Left hindlimb (tissue), 1 donor: ENCODE measurements at places on chromosomes 11 and 22.

DNA sequence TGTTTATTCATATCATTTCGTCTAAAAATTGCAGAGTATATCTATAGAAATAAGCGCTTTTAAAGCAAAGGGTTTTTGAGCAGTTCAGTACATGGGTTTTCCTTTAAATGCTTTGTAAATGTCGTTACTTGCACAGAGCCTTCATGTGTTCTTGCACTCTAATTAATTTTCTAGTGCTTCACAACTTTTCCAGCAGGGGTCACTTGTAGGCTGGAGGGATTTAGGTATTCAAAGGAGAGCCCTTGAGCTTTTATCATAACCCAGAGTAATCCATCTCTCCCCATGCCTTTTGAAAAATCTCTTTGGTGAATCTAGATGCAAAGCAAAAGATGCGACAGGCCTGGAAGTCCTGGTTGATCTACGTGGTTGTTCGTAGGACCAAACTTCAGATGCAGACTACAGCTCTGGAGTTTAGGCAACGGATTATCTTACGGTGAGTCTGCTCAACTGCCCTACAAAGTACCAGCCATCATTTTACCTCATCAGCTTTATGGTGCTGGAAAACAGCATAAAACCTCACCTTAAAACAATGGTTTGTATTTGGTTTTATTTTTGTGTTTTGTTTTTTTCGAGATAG is 60.4 kb downstream of the SFI1 start:
- DNase-seq: no peak

DNA sequence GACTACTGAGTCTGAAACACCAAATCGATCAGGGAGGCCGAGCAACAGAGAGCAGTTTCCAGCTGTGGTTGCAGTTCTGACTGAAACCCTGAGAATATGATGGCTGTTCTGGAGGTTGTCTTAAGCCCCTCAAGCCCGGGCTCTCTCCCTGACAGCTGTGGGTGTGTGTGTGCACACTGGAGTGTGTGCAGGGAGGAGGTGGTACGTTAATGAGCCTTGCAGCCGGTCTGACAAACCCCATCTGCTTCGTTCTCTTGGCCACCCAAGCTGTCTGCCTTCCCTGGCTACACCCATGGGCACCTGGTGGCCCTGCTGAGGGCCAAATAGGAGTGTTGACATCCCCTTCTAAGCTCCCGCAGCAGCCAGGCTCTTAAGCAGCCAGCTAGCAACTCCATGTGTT is 189.8 kb downstream of the KIRREL3 start:
- DNase-seq: no peak

GRCh38 chr11:102121329-102121728 is 11.1 kb downstream of the YAP1 start:
- DNase-seq: no peak

DNA sequence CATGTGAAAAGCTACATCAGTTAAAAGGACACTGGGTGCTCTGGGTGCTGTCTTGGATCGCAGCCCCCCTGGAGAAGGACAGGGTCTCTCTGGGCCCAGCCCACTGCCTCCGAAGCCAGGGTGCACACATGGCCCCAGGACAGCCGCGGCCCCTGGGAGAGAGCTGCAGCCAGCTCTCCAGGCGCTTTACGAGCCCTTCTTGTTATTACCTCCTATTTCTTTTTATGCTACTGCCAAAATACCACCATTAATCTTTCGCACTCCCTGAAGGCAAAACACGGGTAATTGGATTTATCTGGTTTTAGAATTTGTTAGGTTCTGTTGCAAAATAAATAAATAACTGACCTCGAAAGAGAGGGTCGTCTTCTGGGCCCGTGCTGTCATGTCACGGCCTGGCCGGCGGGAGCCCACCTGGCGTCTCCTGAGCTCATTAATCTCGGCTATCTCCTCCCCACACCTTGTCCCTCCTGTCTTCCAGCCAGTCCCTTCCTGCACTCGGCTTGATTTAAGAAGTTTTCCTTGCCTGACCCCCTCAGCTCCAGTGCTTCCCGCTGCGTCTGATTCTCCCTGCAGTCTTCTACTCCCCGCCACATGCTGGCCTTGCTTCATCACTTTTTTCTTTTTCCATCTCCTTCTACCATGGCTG is 611.7 kb downstream of the OPCML start:
- no peak for DNase-seq

GRCh38 chr11:41784513-41785335 is 325.3 kb upstream of the LRRC4C start:
- no peak for DNase-seq

DNA sequence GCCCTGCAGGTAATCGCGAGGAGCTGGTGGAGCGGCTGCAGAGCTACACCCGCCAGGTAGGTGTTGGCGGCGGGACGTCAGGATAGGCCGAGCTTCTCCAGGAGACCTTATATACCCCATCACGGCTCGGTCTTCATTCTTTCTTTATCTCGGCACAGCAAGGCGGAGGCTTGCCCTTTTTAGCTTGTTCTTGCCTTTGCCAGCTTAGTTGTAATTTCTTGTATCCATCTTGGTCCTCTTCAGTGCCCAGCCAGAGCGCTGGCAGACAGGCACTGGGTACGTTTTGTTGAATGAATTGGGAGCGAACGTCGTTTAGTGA is 459 bp downstream of the SF3B2 start:
- DNase-seq: no peak

DNA sequence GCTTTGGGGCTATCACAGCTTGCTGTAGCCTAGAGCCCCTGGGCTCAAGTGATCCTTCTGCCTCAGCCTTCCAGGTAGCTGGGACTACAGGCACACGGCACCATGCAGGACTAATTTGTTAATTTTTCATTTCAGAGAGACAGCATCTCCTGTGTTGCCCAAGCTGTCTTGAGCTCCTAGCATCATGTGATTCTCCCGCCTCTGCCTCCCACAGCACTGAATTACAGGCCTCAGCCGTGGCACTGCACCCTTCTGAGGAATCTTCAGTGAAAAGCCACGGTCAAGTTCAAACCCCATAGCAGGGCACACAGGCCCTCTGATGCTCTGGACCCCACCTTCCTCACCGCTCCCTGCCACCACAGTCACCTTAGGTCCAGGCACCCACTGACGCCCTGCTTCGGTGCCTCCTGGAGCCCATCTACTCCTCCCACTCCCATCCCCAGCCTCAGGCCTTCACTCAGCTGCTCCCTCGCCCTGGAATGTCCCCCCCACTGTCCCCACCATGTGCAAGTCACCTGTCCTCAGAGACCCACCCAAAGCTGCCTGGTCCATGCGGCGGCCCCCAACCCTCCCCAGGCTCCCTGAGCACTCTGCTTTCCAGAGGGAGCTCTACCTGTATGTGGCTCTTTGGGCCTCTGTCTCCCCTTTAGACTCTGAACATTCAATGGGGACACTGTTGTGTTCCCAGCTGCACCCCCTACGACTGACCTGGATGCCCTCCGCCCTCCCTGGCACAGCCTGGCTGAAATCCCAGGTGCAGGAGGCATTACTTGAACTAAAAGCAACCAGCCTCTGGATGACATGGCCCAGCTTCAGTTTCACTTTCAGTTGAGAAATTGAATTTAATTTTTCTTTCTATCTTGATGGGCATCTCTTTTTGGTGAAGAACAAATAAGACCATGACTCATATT is 1.6 kb downstream of the APOL2 start:
- no peak for DNase-seq

DNA sequence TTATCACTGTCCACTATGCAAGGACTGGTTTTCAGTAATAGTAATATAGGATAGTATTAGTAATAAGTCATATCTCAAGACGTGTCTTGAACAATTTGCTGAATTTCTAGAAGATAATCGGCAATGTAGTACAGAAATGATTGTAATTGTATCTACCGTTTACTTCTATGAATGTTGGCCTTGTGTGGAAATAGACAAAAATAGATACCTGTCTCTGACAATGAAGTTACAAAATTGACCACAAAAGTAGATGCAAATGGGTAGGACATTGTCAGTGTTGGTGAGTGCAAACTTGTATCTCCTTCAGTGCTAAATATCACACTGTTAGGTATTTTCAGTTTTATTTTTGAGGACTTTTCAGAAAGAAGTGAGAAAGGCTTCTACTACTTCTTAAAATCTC is 43.1 kb downstream of the SVIP start:
- DNase-seq: no peak

GRCh38 chr11:4022669-4023068 is 71.9 kb upstream of the RRM1 start:
- DNase-seq: no peak

- DNase-seq: no peak
These were observed 59.2 kb upstream of the KIRREL3 start for GRCh38 chr11:127059750-127060149.

DNA sequence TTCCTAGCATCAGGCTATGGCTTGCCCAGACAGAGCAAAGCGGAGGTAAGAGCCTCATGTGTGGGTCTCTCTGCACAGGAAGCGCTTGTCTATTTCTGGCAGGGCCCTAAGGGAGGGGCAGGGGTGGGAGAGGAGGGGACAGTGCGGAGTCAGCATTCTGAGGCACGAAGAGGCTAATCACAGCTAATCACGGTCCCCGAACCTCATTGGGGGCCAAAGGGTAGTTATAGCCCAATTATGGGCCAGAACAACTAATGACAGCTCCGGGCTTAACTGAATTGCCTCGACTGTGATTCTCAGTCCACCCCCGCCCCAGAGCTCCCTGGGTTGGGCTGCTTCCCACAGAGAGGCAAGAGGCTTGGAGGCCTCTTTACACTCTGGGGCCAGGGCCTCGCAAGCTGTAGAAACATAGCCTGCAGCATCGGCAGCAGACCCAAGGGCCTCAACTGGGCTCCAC is 72.7 kb upstream of the PRDM11 start:
- DNase-seq: peak; percentile 53
